Activated CD4-positive, alpha-beta T cell treated with anti-CD3 and anti-CD28 coated beads, Interleukin-2, amount 10 ng/mL, durations not matched to agents 7 days and 5 days (primary cell): ENCODE measurements at places on chromosomes 5 and 9.
A peak's percentile ranks its signal among the peaks of the same experiment; 100 is the strongest.

- no peaks in the 10 kb centered on the region for H3K36me3 ChIP-seq
- no peak overlapping the region for H3K27ac ChIP-seq
- H3K27me3 ChIP-seq = peaks cover 2% of the 10 kb centered on the region
- DNase-seq = no peak
- H3K4me1 ChIP-seq = no peaks in the 10 kb centered on the region
Measured at GRCh38 chr5:72452515-72453245, 54.5 kb downstream of the ZNF366 start.

DNA sequence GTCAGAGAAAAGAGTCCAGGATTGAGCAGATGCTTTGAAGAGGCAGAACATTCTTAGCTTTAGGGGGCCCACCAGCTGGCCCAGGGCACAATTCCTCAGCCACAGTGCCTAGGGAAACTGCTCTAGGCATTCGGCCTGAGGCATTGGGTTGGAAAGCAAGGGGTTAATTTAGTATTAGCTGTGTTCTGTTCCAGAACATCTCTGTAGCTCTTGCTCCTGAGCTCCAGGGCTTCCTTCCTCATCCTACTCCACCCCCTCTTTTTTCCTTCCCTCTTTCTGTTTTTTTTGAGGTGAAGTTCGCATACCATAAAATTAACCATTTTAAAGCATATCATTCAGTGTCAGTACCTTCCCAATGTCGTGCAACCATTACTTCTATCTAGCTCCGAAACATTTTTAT is 74.5 kb upstream of the PANK3 start:
- DNase-seq = no peak
- no peaks in the 10 kb centered on the region for H3K36me3 ChIP-seq
- H3K27ac ChIP-seq = no peak overlapping the region
- no peak overlapping the region for H3K4me3 ChIP-seq
- H3K27me3 ChIP-seq = no peaks in the 10 kb centered on the region
- H3K4me1 ChIP-seq = no peaks in the 10 kb centered on the region

GRCh38 chr9:2418619-2419018 is 203.0 kb upstream of the VLDLR start:
- H3K27me3 ChIP-seq = no peaks in the 10 kb centered on the region
- H3K27ac ChIP-seq = no peak overlapping the region
- DNase-seq = no peak
- H3K4me1 ChIP-seq = no peaks in the 10 kb centered on the region
- no peak overlapping the region for H3K4me3 ChIP-seq

DNA sequence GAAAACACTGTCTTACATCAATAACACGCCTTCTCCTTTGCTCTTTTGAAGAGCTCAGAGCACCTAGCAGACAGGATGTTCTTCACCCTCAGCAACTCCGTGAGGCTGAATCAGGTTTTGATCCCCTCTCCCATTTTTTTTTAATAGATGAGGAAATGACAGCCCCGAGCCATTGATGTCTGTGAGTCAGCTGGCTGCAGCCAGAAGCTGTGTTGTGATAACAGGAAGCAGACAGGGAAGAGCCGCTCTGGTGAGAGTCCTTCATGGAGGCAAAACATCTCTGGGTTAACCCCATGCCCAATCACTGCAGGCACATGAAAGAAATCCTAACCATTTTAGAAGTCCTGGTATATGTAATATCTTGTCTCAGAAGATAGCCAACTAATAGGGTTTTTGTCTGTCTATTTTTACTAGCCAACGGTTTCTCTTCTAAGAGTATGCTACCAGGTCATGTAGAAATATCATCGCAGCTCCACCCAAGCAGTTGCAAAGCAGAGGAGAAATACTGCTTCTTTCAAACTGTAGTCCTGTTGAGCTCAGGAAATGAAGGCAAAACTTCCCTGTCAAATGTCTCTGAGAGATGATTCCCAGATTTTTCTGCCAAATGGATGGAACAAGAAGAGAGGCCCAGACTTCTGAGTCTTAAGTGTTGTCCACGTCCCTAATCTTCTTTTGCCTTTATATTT is 568.9 kb downstream of the CCDC171 start:
- H3K27ac ChIP-seq = no peak overlapping the region
- no peaks in the 10 kb centered on the region for H3K27me3 ChIP-seq
- no peak for DNase-seq
- H3K36me3 ChIP-seq = no peaks in the 10 kb centered on the region

DNA sequence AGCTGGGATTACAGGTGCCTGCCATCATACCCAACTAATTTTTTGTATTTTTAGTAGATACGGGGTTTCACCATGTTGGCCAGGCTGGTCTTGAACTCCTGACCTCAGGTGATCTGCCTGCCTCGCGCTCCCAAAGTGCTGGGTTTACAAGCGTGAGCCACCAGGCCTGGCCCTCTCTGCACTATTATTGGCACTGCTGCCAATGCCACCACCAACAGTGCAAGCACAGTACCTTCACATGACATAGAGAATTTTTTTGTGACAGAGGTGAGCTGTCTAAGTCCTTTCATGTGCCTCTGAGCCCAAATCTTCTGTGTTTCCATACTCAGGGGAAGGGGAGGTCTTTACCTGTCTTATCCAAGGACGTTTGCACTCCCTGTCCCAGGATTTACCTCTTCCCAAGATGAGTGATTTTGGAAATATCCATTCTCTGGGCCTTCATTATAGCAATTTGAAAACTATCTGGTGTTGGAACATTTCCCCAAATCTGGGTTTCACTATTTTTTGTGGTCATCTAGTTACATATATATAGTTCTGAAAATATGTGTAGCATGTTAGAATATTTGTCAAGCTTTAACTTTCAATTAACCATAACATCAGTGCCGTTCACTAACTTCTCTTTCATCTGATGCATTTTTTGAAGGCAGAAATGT is 5.4 kb upstream of the CD180 start:
- no peaks in the 10 kb centered on the region for H3K27me3 ChIP-seq
- H3K4me1 ChIP-seq = peaks cover 93% of the 10 kb centered on the region
- H3K27ac ChIP-seq = peak overlapping the region; percentile 86
- DNase-seq = no peak
- no peak overlapping the region for H3K4me3 ChIP-seq

GRCh38 chr5:110099572-110099971 is 409.8 kb downstream of the MAN2A1 start:
- H3K36me3 ChIP-seq = peaks cover 3% of the 10 kb centered on the region
- no peaks in the 10 kb centered on the region for H3K27me3 ChIP-seq
- peaks cover 12% of the 10 kb centered on the region for H3K4me1 ChIP-seq
- DNase-seq = no peak
- no peak overlapping the region for H3K4me3 ChIP-seq

- no peaks in the 10 kb centered on the region for H3K27me3 ChIP-seq
- DNase-seq = no peak
- no peaks in the 10 kb centered on the region for H3K36me3 ChIP-seq
- H3K4me3 ChIP-seq = no peak overlapping the region
- H3K27ac ChIP-seq = no peak overlapping the region
Measured at GRCh38 chr5:122099060-122099790, 21.2 kb upstream of the LOX start.

DNA sequence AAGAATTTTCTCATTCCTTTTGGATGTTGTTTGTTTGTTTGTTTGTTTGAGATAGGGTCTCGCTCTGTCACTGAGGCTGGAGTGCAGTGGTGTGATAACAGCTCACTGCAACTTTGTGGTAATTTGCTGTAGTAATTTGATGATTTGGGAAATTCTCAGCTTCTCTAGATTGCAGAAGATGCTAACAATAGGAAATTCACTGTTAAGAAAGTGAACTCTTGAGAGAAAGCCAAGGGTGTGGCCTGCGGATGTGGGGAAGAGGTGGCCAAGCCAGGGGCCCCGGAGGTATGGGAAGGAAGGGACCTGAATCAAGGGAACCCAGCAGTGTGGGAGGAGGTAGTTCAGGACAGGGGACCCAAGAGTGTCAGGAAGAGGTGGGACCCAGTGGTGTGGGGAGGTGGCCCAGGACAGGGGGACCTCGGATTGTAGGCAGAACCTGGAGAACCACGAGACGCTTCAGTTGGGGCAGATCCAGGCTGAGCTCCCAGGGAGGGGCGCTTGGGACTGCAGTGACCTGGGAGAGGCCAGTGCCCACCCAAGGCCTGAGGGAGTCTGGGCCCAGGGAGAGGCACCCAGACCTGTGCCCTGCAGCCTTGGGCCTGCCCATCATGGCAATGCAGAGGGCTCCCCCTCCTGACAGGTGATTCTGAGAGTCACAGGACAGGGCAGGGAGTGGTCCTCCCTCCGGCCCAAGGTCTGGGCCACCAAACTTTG is 5.6 kb upstream of the LCN2 start:
- peak overlapping the region; percentile 47 for H3K27ac ChIP-seq
- H3K27me3 ChIP-seq = no peaks in the 10 kb centered on the region
- H3K4me3 ChIP-seq = no peak overlapping the region
- no peaks in the 10 kb centered on the region for H3K36me3 ChIP-seq

- DNase-seq = no peak
- H3K4me3 ChIP-seq = no peak overlapping the region
- peaks cover 2% of the 10 kb centered on the region for H3K27me3 ChIP-seq
- H3K4me1 ChIP-seq = no peaks in the 10 kb centered on the region
- H3K36me3 ChIP-seq = no peaks in the 10 kb centered on the region
Measured at GRCh38 chr9:88754452-88754851, 219.5 kb downstream of the NXNL2 start.

DNA sequence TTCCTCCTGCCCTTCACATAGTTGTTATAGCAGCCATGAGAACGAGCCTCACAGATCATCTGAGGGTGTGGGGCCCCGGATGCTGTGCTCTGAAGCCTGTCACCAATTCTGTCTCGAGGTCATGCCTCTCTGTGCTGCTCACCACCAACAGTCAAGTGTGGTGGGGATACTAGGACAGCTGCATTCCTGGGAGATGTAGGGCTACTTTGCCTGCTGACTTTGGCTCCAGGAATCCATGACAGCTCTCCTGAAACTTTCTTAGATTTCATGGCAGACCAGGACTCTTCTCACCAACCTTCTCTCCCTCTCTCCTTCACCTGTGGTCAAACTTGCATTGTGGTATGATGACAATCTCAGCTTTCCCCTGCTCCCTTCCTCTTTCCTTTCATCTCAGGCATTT is 395.9 kb downstream of the PSAT1 start:
- no peak for DNase-seq
- H3K36me3 ChIP-seq = no peaks in the 10 kb centered on the region

- no peak for DNase-seq
- no peak overlapping the region for H3K27ac ChIP-seq
- H3K36me3 ChIP-seq = no peaks in the 10 kb centered on the region
- no peak overlapping the region for H3K4me3 ChIP-seq
- peaks cover 12% of the 10 kb centered on the region for H3K27me3 ChIP-seq
Measured at GRCh38 chr9:89810431-89810830, 205.6 kb downstream of the GADD45G start.

- DNase-seq = no peak
- H3K27ac ChIP-seq = no peak overlapping the region
- no peaks in the 10 kb centered on the region for H3K36me3 ChIP-seq
- H3K4me1 ChIP-seq = peaks cover 10% of the 10 kb centered on the region
Measured at GRCh38 chr9:87957839-87958238, 16.5 kb downstream of the CDK20 start.

DNA sequence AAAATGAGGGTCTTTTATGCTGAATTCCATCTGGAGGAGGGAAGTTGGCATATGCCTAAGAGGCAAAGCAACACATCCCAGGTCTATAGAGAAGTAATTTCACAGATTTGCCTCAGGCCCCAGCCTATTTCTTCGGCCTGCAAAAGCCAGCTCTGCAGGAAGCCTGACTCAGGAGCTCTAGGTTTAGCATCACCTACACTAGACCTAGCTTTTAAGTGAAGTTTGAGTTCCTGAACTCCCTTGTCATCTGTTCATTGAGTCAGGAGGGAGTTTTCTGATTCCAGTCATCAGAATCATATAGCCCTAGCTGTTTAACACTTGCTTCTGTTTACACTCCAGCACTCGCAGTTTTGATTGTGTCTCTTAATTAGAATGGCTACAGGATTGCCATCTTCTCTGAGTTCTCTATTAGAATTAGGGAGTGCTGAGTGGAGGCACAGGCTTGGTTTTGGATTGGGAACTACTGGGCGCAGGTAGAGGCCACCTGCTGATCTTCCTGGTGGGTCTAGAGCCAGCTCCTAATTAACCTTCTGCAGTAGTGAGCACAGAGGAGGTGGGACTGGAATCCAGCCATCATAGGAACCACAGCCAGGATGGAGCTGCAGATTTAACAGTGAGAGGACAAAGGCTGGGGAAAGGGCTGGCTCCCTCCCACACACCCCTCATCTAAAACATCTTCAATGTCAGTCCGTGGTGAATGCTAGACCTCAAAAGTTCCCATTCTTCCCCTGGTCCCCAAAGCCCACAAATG is 179.5 kb downstream of the TRIO start:
- no peaks in the 10 kb centered on the region for H3K36me3 ChIP-seq
- no peak overlapping the region for H3K4me3 ChIP-seq
- no peak overlapping the region for H3K27ac ChIP-seq
- no peaks in the 10 kb centered on the region for H3K4me1 ChIP-seq
- no peak for DNase-seq

GRCh38 chr5:113218200-113218599 is 216.6 kb downstream of the TSSK1B start:
- H3K27ac ChIP-seq = no peak overlapping the region
- no peaks in the 10 kb centered on the region for H3K4me1 ChIP-seq
- H3K36me3 ChIP-seq = no peaks in the 10 kb centered on the region
- peaks cover 2% of the 10 kb centered on the region for H3K27me3 ChIP-seq

GRCh38 chr9:1882711-1883403 is 132.3 kb upstream of the SMARCA2 start:
- DNase-seq = no peak
- no peaks in the 10 kb centered on the region for H3K36me3 ChIP-seq
- H3K27me3 ChIP-seq = peaks cover 2% of the 10 kb centered on the region
- H3K27ac ChIP-seq = no peak overlapping the region

DNA sequence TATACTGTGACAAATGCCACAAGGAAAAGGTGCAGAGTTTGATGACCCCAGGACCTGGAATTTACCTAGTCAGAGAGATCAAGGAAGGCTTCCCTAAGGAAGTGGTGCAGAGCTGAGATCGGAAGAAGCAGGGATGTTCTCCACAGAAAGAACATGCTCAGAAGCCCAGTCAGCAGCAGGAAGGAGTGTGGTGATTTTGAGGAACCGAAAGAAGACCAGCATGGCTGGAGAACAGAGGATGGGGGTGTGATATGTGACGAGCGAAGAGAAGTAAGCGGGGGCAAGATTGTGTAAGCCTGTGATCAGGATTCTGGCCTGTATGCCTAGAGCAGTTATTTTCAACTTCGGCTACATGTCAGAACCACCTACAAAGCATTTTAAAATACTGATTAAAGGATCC is 18.7 kb upstream of the PIK3R1 start:
- H3K4me3 ChIP-seq = no peak overlapping the region
- no peaks in the 10 kb centered on the region for H3K36me3 ChIP-seq

GRCh38 chr9:133420392-133420827 is 1.8 kb upstream of the ADAMTS13 start:
- H3K4me3 ChIP-seq = no peak overlapping the region
- no peaks in the 10 kb centered on the region for H3K27me3 ChIP-seq

DNA sequence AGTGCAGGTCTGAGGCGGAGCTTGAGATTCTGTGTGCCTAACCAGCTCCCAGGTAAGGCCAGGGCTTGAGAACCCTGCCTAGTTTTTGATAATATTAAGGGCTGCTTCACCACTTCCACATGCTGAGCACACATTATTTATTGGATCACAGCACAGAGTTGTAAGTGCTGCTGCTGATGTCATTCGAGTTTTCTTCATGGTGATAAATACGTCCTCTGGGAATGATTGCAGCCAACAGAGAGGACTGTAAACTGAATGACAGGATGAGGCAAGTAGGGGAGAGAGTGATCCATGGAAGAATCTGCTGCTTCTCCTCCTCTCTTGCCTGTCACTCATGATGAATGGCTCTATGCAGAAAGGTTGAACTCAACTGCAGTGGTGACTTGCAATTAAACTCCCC is 77.9 kb upstream of the VPS13A start:
- no peaks in the 10 kb centered on the region for H3K27me3 ChIP-seq
- no peak for DNase-seq
- H3K4me3 ChIP-seq = no peak overlapping the region
- H3K4me1 ChIP-seq = no peaks in the 10 kb centered on the region
- H3K36me3 ChIP-seq = no peaks in the 10 kb centered on the region
- H3K27ac ChIP-seq = no peak overlapping the region
